Stimulated activated CD4-positive, alpha-beta T cell treated with anti-CD3 and anti-CD28 coated beads, Interleukin-4, amount 100 ng/mL, for 24 hours (primary cell): ENCODE measurements at places on chromosomes 6 and 20.

DNA sequence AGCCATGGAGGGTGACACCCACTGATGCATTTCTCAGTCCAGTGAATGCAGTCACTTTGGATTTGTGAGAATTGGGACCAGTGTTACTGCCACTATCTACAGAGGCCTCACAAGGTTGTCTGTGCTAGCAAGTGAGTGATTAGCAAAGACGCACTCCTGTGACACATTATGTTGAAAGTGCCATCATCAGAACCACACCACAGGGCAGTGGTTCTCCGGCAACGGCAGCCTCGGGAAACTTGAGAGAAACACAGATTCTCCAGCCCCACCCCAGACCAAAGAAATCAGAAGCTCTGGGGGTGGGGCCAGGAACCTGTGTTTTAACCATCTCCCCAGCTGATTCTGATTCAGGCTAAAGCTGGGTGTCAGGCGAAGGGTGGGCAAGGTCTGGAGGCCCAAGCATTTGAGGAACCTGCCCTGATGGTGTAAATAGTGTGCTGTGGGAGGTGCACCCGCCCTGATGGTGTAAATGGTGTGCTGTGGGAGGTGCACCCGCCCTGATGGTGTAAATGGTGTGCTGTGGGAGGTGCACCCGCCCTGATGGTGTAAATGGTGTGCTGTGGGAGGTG lies 39.9 kb downstream of the TMEM242 start:
- DNase-seq = no peak

GRCh38 chr6:166999884-167000253 lies 672 bp downstream of the CEP43 start:
- DNase-seq = no peak

DNA sequence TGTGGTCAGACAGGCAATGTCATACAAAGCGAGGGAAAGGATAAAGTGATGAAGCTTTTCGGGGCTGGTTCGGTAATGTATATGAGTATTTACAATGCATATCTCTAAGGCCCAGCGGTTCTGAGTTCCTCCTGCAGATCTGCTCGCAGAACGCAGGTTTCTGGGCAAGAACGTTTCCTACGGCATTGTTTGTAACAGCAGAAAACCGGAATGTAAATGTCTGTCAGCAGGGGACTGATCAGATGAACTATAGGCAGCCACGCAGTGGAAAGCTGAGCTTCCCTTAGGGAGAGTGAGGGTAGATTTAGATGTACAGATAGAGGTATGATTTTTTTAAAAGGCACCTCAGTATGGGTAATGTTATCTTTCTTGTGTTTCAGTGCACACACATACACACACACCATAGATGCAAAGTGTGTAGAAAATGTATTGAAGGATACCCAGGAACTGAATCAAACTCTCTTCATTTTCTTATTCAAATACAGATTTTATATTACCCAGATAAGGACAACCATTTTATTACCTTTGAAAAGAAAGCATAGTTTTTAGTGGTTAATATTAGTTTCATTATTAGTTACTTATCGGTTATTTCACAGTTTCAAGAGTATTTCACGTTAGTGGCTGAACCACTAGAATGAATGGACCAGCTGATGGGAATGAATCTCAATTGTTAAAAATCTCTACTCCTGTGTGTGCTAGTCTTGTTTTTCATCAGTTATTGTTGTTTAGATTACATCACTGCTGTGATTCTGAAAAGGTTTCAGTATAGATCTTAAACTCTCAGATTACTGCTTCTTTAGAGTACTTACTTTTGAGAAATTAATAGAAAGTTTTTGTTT lies 56.2 kb downstream of the SNX9 start:
- no peak for DNase-seq

GRCh38 chr20:9179867-9180266 lies 111.0 kb downstream of the PLCB4 start:
- DNase-seq = no peak

DNA sequence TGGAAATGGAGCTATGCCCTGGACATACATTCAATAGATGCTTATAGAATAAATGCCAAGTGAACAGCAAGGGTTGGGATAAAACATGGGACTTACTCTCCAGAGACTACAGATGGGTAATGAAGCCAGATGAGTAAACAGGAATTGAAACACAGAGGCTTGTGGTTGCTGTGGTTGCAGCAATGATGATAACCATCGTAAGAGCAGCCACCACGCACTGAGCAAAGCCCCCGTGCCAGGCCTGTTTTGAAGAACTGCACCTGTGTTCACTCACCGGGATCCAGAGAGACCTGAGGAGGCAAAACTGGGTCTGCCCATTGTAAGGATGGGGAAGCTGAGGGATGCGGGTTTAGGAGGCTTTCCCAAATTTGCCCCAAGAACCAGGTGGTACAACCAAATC lies 431.1 kb upstream of the CDH4 start:
- DNase-seq = no peak

DNA sequence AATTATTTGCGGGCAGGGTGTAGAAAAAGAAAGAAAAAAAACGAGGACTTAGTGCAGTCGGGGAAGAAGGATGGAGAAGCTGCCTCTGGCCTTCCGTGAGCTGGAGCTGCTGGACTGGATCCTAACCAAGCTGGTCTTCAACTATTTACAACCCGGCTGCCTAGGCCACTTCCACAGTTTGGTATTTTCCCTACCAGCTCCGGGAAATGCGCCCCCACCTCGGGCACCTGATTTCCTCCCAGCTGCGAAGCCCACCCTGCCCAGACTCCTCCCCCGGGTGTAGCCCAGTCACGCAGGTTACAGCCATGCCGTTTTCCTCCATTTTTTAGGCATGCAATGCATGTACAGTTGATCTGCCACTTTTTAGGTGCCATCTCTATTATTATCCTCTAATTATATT lies 21.2 kb downstream of the THEMIS start:
- no peak for DNase-seq

DNA sequence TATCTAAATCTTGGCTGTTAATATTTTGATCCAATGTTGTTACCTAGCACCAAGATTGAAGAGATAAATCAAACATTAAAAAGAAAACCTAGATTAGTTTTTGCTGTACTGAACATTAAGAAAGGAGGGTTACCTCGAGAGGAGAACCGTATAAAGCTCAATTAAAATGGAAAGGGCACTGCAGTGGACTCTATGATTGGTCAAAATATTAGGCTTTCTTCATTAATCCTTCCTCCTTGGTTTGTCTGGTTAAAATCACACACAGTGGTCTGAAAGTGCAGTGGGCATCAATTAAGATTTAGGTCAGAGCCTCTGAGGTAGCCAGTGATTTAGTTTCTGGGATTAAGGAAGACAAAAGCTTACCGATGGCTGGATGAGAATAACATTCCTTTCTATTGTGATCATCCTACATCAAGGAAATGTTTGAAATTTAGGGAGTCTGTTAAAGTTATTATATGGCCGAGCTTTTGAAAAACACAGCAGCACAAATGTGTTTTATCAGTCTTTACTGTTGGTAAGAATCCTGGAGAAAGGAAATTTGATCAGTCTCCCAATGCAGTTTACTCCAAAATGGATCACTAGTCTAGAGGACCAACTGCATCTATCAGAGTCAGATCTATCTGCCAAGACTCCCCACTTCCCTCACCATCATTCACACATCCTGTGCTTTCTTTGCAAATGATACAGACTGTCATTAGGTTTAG lies 134.6 kb upstream of the NEDD9 start:
- DNase-seq = no peak

- no peak for DNase-seq
Observed at GRCh38 chr20:14210146-14210545, 127.3 kb downstream of the FLRT3 start.

DNA sequence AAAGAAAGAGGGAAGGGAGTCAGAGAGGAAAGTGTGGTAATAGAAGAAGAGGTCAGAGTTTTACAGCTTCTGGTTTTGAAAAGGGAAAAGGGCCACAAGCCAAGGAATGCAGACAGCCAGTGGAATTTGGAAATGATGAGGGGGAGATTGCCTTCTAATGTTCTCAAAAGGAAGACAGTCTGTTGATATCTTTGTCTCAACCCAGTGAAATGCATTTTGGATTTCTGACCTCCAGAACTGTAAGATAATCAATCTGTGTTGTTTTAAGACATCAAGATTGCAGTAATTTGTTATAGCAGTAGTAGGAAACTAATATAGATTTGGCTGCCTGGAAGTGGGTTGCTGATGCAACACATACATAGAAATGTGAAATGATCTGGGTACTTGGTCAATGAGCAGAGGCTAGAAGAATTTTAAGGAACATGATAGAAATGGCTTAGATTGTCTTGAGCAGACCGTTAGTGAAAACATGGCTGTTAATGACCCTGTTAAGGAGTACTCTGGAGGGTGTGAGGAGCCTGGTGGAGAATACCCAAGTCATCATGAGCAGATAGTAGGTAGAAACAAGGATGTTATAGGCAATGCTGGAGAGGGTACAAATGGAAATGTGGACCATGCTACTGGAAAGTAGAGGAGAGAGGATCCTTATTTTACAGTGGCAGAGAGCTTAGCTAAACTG lies 255.8 kb upstream of the RAB32 start:
- no peak for DNase-seq

GRCh38 chr6:124941259-124941658 lies 21.0 kb upstream of the RNF217 start:
- no peak for DNase-seq

DNA sequence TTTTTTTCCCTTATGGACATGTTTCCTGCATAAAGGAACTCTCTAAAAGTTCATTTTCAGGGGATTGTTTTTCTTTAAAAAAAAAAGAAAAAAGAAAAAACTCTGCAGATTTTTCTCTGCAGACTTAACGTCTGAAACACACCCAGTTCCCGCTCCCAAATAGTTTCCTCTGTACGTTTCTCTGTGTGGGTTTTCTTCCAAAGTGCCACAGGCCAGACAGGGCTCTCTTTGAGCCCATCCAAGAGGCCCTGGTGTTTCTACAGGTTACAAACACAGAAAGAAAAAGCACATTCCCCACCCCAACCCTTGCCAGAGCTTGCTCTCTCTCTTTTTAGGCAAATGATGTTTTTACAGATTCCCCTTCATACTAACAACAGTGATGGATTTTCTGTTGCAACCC lies 258.6 kb downstream of the FNDC1 start:
- no peak for DNase-seq

DNA sequence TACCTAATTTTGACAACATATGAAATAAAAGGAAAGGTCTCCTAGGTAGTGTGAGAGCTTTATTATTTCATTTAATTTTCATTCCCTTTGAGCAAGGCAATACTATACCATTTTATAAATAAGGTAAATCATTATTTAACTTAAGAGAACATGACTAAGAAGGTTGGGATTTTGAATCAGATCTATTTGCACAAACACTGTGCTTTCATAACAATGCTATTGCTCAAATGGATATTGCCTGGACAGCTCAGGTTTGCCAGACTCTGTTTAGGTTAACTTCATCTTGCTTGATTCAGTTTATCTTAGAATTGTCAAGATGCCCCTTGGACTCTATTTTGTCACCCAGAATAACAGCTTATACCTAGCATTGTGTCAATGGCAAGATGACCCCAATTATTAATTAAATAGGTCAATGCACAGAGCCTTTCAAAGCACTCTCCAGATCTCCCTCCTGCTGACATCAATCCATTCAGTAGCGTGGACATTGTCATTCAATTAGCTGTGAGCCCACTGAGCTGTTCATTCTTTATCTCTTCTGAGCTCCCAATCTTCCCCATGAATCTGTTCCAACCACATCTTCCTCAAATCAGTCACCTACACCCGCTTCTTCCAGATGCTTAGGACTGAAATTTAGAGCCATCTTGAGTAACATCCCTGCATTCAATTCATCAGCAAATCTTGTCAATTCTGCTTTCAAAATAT lies 42.1 kb upstream of the TMEM30A start:
- DNase-seq = no peak

- no peak for DNase-seq
Observed at GRCh38 chr6:119179842-119180241, 101.4 kb upstream of the FAM184A start.

DNA sequence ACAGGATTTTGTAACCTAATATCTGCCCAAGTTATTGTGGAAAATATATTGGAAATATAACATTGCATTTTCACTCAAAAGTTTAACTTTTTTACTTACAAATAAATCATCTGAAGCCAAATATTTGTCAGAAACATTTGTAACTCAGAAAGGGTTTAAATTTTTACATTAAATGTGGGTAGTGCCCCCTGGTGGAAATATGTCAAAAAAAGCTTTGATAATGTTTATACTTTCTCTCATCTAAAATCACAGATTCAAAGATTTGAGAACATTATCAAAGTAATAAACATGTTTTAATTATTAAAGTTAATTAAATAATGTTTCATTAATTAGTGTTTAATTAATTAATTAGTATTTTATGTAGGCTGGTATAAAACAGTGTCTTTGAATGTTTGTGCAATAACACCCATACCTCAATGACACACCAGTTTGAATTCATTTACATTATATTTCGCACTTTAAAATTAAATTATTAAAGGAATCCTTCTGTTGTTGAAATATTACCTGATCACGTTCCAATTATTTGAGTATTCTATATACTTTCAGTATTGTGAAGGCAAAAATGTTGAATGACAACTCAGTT lies 320.1 kb upstream of the FKBP1C start:
- no peak for DNase-seq

GRCh38 chr20:51187261-51187660 lies 164.4 kb upstream of the KCNG1 start:
- DNase-seq = no peak

GRCh38 chr20:49969234-49969633 lies 13.5 kb upstream of the SNAI1 start:
- DNase-seq = no peak

DNA sequence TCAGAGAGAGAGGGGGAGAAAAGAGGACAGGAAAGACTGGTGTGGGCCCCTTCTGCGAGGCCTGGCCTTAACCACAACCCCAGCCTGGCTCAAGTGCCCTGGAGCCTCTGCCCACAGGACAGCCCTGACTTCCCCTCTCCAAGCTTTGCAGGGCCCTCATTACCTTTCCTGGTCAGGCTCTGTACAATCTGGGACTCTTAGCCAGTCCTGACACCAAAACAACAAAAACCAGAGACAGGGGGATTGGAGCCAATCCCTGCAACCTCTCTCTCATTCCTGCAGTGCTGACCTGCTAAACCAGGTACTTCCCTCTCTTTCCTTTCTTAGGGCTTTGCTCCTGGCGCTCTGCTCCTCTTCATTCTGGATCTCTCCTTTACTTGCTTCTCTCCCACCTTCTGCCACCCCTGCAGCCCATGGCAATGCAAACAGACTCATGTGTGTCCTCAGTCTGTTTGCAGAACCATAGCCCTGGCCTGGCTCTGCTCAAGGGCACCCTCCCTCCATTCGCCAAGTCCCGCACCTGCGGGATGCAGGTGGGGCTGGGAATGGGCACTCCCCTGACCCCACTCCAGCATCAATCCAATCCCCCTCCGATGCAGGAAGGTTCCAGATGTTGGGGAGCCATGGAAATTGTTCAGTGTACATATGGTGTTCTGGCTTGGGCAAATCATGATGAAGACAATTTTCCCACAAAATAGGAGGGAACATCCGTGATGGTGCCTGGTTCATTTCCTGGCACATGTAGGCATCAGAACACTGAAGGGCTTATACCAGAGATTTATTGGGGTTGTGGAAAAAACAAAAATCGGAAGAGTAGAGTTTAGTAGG lies 38.1 kb downstream of the RPP40 start:
- no peak for DNase-seq
